ENCODE measurements at places on chromosomes 4 and X. TPM values are rescaled to one million over a fixed set of nuclear protein-coding genes. Genes with fewer than 3 reads are reported as not detected.

The GPAT3 gene
- 15.7 TPM for total RNA-seq

The UGT2B15 gene
- not detected for total RNA-seq

DNA sequence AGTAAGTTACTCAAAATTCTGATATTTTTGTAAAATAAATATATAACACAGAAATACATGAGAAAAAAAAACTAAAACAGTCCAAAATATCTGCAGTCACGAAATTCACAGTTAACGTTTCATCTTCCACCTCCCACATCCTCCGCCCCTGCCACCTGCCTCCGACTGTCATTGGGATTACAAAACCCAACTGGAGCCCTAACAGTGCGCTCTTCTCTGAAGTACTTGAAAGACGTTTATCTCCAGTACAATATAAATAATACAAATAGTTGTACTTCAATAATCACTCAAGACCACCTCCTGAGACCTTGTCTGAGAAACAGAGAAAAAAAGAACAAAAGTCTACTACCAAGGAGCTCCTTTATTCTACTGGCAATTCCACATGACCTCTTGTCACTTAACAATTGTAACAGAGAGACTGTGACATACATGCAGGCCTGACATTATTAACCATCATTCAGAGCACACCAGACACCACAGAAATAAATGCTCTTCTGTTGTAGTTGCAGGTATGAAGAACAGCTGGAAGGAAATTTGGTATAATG, 280.6 kb downstream of the PPP3CA start:
- H3K4me3 ChIP-seq = no peak overlapping the region
- no peaks in the 10 kb centered on the region for H3K36me3 ChIP-seq
- DNase-seq = no peak
- no peak overlapping the region for H3K27ac ChIP-seq

GRCh38 chr4:22676063-22676462, 16.7 kb upstream of the GBA3 start:
- no peaks in the 10 kb centered on the region for H3K36me3 ChIP-seq
- no peak for DNase-seq
- H3K27ac ChIP-seq = no peak overlapping the region
- H3K27me3 ChIP-seq = no peaks in the 10 kb centered on the region

GRCh38 chrX:41591906-41592305, 96.9 kb upstream of the GPR34 start:
- H3K36me3 ChIP-seq = no peaks in the 10 kb centered on the region
- DNase-seq = no peak
- no peak overlapping the region for H3K4me3 ChIP-seq
- no peak overlapping the region for H3K27ac ChIP-seq

All from transverse colon (tissue), 4 donors.